Activated naive CD4-positive, alpha-beta T cell (primary cell): ENCODE measurements at places on chromosomes 7 and 10.

GRCh38 chr10:48406658-48407057, 100.2 kb downstream of the MAPK8 start:
- DNase-seq, result no peak

DNA sequence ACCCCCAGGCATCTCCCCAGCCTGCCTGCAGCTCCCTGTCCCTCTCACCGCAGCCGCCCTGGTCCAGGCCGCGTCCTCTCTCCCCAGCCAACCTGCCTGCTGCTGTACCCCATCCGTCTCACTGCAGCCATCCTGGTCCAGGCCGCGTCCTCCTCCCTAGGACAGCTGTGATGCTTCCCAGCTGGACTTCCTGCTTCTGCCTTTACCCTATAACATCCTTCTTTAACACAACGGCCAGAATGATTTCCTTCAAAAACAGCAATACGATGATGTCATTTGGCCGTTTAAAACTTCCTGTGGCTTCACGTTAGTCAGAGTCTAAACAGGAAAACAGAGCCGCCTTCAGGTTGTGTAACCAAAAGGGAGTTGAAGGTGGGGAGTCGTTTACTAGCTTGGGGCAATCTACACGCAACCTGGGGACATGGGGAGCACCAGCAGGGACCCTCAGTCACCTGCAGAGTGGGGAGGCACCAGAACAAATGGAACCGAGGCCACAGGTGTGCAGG, 32.2 kb upstream of the ZFAND2A start:
- no peak for DNase-seq

- DNase-seq, result no peak
Measured at GRCh38 chr7:106518239-106518638, 142.7 kb downstream of the CCDC71L start.

GRCh38 chr7:36228039-36228438, 75.0 kb downstream of the EEPD1 start:
- DNase-seq, result no peak

GRCh38 chr7:131497454-131497853, 59.0 kb downstream of the PODXL start:
- no peak for DNase-seq

GRCh38 chr10:59373071-59373470, 10.7 kb upstream of the FAM13C start:
- DNase-seq, result no peak

- no peak for DNase-seq
Measured at GRCh38 chr10:80554050-80554449, 16.3 kb downstream of the SH2D4B start.
